T47D (cell line): ENCODE measurements at places on chromosomes 11 and 22.
A peak's percentile ranks its signal among the peaks of the same experiment; 100 is the strongest.

DNA sequence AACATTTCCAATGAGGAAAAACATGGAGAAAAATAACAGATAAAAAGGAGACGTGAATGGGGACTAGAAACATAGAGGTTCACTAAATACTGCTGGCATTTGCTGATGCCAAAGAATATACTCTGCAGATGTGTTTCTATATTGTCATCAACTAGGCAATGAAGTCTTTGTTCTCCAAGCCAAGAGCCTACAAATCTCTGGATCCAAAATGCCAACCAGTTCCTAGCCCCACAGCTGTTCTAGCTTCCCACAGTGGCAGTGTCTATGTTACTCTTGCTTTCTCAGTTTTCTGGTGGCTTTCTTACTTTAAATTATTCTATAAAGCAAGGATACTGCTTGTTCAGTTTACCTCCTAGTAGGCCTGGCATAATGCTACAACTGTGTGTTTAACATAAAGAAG, 977.9 kb upstream of the CCDC90B start:
- DNase-seq: no peak

- DNase-seq: no peak
These were observed 64.7 kb downstream of the MPPED2 start for GRCh38 chr11:30521297-30522071.

DNA sequence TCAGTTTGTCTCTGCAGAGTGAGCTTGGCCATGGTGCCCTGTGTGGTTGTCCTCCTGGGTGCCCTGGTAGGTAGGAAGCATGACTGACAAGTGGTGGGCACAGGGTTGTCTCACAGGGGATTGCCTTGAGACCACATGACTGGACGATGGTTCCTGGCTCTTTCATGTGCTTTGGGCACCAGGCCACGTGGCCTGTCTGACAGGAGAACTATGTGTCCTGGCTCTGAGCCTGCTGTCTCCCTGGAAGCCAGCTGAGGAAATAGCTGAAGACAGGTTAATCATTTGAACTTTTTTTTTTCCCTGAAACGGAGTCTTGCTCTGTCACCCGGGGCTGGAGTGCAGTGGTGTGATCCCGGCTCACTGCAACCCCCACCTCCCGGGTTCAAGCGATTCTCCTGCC, 93.2 kb downstream of the LDLRAD3 start:
- DNase-seq: no peak

- no peak for DNase-seq
These were observed 88.1 kb downstream of the CCDC34 start for GRCh38 chr11:27274854-27275395.

DNA sequence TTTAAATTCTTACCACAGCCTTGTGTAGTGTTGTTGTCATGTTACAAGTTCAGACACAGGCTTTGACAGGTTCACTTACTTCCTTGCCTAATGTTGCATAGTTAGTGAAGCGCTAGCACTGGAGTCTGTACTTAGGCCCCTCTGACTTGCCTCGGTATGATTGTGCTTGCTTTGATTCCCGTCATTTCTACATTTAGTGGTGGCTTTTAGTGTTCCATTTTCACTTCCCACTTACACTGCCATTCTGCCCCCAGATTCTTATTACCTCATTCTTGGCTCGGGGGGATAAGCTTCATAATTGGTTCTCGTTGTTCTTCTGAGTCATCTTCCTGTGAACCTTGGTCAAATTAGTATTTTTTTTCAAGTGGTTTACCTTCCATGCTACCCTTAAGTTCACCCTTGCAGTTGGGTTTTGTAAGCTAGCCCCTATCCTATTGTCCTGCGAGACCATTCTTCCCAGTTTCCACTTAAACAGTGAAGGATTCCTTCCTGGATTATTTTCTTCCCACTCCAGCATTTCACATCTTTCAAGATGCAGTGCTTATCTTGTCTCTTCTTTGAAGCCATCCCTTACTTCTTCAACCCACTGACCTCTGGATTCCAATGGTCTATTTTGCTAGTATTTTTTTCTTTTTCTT, 68.7 kb downstream of the DDX10 start:
- DNase-seq: no peak

- no peak for DNase-seq
These were observed 12.3 kb downstream of the PIK3IP1 start for GRCh38 chr22:31279821-31280505.

- peak; percentile 82 for DNase-seq
These were observed 122.4 kb downstream of the WT1 start for GRCh38 chr11:32312865-32313403.

- no peak for DNase-seq
These were observed 37.1 kb upstream of the HMGXB4 start for GRCh38 chr22:35220221-35220620.

DNA sequence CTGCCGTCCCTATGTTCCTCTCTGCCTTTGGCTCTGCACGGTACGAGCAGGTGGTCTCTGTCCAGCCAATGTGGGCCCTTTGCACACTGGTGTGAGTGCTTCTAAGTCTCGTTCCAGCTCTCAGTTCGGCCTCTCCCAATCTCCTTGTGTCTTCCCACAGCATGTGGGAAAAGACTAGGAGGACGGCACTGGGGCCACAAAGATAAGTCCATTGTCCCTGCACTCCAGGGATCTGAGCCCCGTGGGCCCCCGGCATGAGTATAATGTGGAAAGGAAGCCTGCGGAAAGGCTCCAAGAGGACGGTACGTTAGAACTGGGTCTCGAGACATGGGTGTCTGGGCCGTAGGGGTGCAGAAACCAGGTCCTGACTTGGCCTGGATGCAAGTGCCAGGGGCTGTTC, 16.4 kb downstream of the MYEOV start:
- DNase-seq: no peak

- DNase-seq: no peak
These were observed 107.6 kb upstream of the ASPHD2 start for GRCh38 chr22:26321469-26321913.

- DNase-seq: no peak
These were observed 72.1 kb downstream of the CELSR1 start for GRCh38 chr22:46465345-46465720.

GRCh38 chr11:92804388-92804966, 165.0 kb upstream of the MTNR1B start:
- DNase-seq: no peak

- no peak for DNase-seq
These were observed 232.4 kb downstream of the MIAT start for GRCh38 chr22:26889802-26890201.

DNA sequence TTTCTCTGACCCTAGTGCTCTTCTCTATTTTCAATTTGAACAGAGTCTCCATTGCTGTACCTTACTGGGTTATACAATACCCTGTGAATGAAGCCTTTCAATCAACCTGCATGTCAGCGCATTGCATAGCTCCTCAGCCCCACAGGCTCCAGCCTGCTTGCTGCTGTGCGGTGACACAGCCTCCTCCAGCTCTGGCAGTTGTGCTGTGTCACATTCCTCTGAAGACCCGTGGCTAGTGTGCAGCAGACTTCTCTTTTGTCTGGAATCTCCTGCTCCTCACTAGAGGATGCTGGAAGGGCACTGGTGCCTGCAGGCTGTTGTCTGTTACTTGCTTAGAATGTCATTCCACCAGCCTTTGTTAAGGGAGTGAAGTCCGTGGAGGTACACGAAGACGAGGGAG, 390.1 kb upstream of the B3GAT1 start:
- peak; percentile 91 for DNase-seq

DNA sequence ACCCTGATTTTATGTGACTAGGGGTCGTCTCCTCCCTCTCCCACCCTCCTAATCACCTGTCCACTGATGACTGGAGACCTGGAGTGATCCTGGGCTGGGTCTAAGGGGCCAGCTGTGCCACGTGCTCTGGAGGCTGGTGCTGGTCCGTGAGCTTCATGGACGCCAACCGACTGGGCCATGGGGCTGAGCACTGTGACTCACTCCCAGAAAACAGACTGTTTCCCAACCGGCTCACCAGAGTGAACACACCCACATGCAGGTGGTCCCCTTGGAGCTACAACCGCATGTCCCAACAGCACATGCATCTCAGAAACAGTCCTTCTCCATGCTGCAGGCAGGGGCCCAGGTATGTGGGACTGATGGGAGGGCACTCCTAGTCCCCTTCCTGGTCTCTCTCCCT, 14.0 kb upstream of the LMO1 start:
- no peak for DNase-seq

DNA sequence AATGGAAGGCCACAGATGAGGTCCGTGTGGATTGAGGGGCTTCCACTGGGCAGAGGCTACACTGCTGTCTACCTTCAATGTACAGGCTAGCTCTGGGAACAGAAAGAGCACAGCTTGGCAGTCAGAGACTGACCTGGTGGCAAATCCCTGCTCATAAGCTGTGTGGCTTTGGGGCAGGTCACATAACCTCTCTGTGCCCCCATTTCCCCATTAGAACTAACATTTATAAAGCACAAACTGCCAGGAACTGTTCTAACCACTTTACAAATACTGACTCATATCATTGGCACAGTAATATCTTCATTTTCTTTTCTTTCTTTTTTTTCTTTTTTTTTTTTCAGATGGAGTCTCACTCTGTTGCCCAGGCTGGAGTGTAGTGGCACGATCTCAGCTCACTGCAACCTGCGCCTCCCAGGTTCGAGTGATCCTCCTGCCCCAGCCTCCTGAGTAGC, 3.1 kb downstream of the FOSL1 start:
- DNase-seq: no peak

DNA sequence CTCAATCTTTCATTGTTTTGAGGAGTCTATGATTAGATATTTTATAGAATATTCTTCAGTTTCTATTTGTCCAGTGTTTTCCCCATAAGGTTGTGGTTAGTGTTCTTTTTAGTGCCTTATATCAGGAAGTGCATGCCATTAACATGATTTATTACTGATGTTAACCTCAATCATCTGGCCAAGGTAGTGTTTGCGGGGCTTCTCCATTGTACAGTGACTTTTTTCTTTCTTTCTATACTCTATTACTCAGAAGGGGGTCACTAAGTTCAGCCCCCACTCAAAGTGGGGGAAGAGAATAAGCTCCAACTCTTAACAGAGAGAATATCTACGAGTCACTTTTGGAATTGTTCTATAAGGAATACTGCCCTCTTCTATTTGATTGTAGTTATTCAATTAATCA, 415.8 kb downstream of the DYNC2H1 start:
- no peak for DNase-seq

DNA sequence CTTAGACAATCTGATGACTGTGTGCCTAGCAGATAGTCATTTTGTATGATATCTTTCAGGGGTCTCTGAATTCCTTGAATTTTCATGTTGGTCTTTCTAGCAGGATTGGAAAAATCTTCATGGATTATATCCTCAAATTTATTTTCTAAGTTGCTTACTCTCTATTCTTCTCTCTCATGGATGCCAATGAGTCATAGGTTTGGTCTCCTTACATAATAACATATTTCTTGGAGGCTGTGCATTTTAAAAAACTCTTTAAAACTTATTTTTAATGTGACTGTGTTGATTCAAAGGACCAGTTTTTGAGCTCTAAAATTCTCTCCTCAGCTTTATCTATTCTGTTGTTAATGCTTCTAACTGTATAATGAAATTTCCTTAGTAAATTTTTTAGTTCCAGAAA, 198.7 kb downstream of the AASDHPPT start:
- no peak for DNase-seq

GRCh38 chr11:80469871-80470270, 1029.0 kb upstream of the TENM4 start:
- no peak for DNase-seq

DNA sequence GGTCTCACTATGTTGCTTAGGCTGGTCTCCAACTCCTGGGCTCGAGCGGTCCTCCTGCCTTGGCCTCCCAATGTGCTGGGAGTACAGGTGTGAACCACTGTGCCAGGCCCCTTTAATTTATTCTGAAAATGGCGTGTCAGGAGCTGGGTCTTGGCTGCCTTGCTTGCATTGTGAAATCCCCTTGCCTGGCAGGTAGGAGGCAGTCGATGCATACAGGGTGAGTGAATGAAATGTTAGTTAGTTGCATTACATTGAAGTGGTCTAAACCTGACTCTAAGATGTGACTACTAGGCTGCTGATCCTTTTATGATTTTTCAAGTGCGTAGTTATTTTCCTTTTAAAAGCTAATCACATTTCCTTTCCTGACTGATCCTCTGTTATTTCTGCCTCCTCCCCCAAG, 42.9 kb downstream of the PARVB start:
- no peak for DNase-seq

- peak; percentile 35 for DNase-seq
These were observed 17.1 kb downstream of the MAFF start for GRCh38 chr22:38218661-38219622.

GRCh38 chr11:120511116-120511819, at the start of gene GRIK4:
Gene GRIK4 (plus strand): TSS chr11:120511748. CDS start chr11:120660319, 148,571 bp downstream.
- peak; percentile 93 for DNase-seq

DNA sequence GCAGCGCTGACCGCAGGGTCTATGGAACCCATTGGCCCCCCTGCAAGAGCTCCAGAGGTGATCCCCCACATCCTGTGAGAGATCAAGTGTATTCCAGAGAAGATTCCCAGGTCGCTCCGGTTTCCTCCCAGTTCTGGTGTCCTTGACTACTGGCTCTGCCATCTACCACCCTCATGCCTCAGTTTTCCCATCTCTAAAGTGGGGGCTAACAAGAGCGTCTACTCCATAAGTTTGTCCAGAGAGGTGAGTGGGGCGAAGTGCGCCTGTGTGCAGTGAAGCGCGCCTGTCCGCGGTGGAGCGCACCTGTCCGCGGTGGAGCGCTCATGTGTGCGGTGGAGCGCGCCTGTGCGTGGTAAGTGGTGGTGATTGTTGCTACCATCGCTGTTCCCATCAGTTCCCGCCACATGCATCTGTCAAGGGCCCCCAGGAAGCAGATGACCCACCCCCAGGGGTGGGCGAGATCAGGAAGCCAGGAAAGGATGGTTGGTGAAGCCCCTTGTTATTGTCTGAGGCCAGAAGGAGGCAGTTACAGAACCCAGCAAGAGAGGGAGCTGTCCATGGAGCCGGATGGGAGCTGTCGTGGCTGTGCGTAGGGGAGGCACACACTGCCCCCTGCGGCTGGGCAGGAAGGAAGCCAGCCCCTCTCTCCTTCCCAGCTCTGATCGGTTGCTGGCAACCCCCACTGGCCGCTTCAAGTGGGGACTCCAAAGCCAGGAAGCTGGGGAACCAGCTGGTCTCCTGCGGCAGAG, 73.2 kb upstream of the FGF3 start:
- no peak for DNase-seq

DNA sequence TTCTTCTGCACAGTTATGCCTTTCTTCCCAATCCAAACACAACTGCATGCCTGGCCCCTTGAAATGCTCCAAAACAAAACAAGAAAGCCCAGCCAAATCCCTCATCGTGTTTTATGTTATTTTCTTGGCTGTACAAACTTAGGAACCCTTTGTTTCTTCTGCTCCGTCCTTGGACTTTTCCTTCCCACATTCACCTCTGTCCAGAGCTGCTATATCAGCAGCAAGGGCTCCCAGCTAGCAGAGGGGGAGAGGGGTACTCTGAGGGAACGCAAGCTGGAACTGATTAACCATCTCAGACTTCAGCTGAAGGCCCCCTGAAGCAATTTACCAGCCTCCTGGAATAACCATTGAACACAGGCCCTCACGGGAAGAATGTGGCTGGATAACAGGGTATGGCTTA, 214.7 kb downstream of the TENM4 start:
- no peak for DNase-seq

DNA sequence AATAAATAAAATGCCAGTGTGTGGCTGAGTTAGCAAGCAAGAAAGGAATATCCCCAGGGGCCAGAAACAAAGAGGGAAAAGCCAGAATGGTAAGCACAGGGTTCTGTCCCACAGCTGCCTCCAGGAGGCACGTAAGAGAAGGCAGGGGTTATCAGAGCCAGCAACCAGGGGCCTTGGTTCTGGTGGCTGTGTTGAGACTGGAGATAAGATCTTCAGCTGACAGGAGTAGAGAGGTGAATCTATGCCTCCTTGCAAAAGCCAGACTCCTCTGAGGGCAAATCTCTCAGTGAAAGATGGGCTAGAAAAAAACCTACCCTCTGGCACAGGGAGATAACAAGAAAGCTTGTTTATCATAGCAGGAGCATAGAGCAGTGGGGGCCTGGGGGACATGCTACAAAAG, 29.8 kb upstream of the NFAM1 start:
- no peak for DNase-seq
